Large intestine (tissue), 12 donors: ENCODE measurements at places on chromosomes 1 and 21.

DNA sequence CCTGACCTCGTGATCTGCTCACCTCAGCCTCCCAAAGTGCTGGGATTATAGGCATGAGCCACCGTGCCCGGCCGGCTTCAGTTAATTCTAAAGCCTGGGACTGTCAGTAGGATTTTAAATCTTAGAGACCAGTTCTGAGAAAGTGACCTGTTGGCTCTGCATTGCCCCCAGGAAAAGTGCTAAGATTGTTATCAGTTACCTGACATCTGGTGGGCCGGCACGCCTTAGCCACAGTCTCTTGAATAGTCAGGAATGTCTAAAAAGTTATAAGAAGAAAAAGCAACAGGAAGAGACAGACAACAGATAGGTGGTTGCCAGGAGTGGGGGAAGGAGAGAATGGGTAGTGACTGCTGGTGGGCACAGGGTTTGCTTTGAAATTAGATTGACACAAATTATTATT lies 35.1 kb downstream of the RABGAP1L start:
- no peak for DNase-seq

- DNase-seq = no peak
Observed at GRCh38 chr1:244074559-244075171, 23.6 kb downstream of the ZBTB18 start.

DNA sequence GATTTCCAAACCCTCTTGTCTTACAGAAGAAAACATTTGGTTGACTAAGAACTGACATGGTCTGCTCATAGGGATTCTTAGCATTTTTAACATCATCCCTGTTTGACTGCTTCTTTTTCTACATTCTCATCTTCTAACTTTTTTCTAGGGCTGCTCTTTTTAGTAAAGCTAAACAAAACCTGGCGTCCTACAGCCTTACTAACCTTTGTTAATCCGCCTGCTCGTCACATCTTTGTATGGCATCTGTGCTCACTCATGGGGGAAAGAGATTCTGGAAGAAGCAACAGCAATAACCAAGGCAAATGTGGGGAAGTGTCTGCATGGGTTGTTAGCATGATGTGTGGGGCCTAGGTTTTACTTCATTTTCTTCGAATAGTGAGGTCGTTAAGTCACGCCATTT lies 92.0 kb downstream of the KIF1B start:
- DNase-seq = no peak

- DNase-seq = no peak
Observed at GRCh38 chr1:10031461-10031860, 1.3 kb upstream of the UBE4B start.

- no peak for DNase-seq
Observed at GRCh38 chr1:21626921-21627339, 42.2 kb downstream of the RAP1GAP start.
